Purkinje cell (primary cell): ENCODE measurements at places on chromosomes 4 and X. TPM values are rescaled to one million over a fixed set of nuclear protein-coding genes. Genes with fewer than 3 reads are reported as not detected.

Gene NXF3
- not detected in 2 replicates for polyA plus RNA-seq

Gene CLCN5
- polyA plus RNA-seq = 0.36 and 0.38 TPM in 2 replicates

Gene FAAH2
- 5.6 and 13.7 TPM in 2 replicates for polyA plus RNA-seq

Gene HTN3
- not detected in 2 replicates for polyA plus RNA-seq

Gene TEX13B
- polyA plus RNA-seq = not detected in 2 replicates

Gene RAB40A
- polyA plus RNA-seq = 0.27 TPM in 1 of 2 replicates, not detected in the other

Gene SLC9A6
- 45.9 and 51.0 TPM in 2 replicates for polyA plus RNA-seq

Gene SGCB
- 43.5 and 61.6 TPM in 2 replicates for polyA plus RNA-seq

Gene PLAC8
- 1.6 TPM in 1 of 2 replicates, not detected in the other for polyA plus RNA-seq

Gene KLHL34
- 1.1 and 1.3 TPM in 2 replicates for polyA plus RNA-seq

Gene MAGEA10
- polyA plus RNA-seq = not detected in 2 replicates

Gene MGARP
- polyA plus RNA-seq = 0.77 and 9.5 TPM in 2 replicates
